ENCODE measurements at places on chromosomes 1 and 21.

GRCh38 chr1:63717511-63718065, 56.2 kb upstream of the ROR1 start:
- DNase-seq, result no peak

- no peak for DNase-seq
Observed at GRCh38 chr21:44334329-44335030, 4.7 kb downstream of the CFAP410 start.

DNA sequence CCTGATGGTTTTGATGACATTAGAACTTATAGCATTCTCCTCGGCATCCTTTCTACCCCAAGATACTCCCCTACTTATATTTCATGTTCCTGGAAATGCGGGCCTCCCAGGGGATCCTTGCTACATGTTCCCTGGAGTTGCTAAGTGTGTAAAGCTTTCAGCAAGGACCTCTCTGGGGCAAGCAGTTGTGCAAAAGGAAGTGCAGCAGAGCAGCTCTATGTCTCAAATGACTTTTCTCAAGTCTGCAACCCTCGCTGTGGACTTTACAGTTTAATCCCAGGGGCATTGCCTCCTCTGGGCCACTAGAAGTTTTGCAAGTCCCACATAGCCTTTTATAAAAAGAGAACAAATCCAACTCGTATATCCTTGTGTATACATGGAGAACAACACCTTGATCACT, 20.8 kb upstream of the MNDA start:
- no peak for DNase-seq

DNA sequence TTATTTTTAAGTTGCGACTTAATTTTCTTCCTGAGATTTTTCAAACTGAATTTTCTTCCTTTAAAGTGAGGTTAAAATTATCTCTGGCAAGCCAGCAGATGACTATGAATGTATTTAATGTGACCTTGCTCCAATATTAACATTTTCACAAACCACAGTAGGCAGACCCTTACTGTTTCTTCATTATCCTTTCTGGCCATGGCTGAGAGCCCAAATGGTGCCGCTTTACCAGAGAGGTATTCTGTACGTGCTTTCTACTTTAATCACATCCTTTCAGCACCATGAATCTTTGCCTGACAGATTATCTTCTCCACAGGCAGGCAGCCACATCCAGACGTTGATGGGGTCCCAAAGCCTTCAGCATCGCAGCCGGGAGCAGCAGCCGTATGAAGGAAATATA, 129.6 kb downstream of the LRRC40 start:
- DNase-seq, result no peak

- no peak for DNase-seq
Observed at GRCh38 chr1:22916471-22916820, 56.2 kb downstream of the LACTBL1 start.

DNA sequence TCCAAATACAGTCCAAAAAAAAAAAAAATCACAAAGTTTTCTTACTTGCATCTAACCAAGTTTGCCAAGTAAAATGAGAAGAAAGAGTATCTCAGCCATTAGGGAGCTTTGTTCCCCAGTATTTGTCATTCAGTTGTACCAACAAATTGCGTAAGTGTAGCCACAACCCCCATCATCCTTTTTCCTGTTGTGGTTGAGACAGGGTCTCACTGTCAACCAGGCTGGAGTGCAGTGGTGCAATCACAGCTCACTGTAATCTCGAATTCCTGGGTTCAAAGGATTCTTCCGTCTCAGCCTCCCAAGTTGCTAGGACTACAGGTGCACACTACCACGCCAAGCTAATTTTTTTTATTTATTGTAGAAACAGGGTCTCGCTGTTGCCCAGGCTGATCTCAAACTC, 9.5 kb downstream of the STX6 start:
- no peak for DNase-seq

GRCh38 chr1:222167896-222168295, 380.0 kb downstream of the HHIPL2 start:
- DNase-seq, result no peak

DNA sequence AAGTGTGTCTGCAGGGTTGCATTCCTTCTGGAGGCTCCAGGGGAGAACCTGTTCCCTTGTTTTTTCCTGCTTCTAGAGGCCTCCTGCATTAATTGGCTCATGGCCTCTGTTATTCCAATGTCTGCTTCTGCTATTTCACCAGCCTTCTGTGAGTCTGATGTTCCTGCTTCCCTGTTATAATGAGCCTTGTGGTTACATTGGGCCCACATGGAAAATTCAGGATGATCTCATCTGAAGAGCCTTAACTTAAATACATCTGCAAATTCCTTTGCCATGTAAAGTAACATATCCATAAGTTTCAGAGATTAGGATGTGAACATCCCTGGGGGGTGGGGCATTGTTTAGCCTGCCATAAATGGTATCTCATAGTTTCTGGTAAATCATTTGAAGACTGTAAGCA, 181.1 kb downstream of the RWDD3 start:
- DNase-seq, result no peak

GRCh38 chr1:76625886-76626678, 241.2 kb upstream of the ST6GALNAC5 start:
- no peak for DNase-seq

- no peak for DNase-seq
Observed at GRCh38 chr21:33855190-33855589, 60.4 kb downstream of the ATP5PO start.

- no peak for DNase-seq
Observed at GRCh38 chr1:67629370-67630075, 55.5 kb upstream of the GADD45A start.

GRCh38 chr21:46351476-46352163, 27.7 kb downstream of the PCNT start:
- no peak for DNase-seq

DNA sequence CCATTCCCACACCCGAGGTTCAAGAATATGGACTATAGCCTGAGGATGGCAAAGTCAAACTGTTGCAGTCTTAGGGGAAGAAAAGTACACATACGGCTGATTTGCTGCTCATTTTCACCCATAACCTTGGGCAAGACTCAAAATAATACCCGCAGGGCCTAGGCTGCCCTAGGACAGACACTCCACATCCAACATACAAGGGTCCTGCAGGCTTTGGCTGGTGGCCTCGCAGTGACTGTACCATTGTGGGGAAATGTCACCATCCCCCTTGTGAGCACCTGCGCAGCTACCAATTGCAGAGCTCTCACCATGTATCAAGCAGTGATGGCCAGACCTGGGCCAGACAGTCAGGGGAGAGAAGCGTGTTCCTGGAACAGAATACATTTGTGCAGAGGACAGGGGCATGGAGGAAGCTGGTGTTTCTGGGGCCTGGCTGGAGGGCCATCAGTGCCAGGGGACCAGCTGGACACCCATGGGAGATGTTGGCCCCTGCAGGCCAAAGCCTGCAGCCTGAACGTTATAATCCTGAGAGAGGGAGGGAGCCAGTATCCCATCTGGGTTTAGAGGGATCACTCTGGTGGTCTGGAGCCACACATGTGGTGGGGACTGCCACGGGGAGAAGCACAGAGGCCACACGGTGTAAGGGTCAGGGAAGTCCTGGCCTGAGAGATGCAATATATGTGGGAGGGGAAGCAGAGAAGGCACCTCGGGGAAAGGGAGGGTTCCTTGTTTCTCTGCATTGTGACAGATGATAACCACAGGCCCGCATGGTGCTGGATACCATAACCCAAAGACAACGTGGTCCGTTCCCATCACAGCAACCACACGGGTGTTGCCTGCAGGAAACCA, 101.2 kb downstream of the GLIS1 start:
- no peak for DNase-seq

- DNase-seq, result no peak
Observed at GRCh38 chr1:58839846-58840835, 56.3 kb upstream of the JUN start.
